Suprapubic skin (tissue), 4 donors: ENCODE measurements at places on chromosomes 2 and 18.

- peaks cover 22% of the 10 kb centered on the region for H3K4me1 ChIP-seq
- no peaks in the 10 kb centered on the region for H3K36me3 ChIP-seq
- DNase-seq: peak; percentile 65
- H3K4me3 ChIP-seq: no peak overlapping the region
- H3K27me3 ChIP-seq: peaks cover 2% of the 10 kb centered on the region
Measured at GRCh38 chr18:2898186-2898640, 51.4 kb downstream of the EMILIN2 start.

DNA sequence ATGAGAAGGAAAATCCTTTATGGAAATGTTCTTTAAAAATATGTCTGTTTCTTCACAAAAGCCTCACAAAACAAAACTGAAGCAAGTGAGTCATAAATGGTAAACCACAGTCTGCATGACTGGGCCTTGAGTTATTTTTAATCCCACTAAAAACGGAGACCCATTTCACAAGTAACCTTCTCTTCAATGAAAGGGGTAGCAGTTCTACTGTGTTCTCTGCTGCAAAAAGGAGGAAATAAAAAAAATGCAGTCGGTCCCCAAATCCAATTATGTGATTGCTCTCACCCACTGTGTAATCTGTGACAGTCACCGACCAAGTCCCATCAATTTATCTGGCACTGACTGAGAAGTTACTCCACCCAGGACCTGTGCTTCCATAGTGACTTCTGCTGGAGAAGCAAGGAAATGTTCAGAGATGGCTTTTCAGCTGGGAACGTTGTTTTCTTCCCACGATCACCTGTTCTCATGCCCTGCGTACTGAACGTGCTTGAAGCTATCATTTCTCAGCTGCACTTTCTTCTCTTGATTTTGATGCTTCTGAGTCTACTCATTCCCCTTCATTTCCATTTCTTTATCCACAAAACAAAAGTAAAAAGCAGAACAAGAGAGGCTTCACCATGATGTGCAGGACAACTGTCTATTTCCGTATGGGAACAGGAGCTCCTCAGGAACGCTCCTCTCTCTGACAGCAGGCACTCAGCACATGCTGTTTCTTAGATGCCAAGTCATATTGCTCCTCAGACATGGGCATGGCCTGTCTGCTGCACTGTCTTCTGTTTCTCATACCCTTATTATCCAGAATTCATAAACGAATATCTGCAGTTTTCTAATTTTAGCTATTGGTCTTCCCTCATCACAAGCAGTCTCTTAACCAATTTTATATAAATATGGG, 80.0 kb upstream of the TMEM200C start:
- no peak overlapping the region for H3K27ac ChIP-seq
- no peak for DNase-seq
- H3K27me3 ChIP-seq: no peaks in the 10 kb centered on the region
- H3K36me3 ChIP-seq: no peaks in the 10 kb centered on the region
- H3K4me1 ChIP-seq: peaks cover 3% of the 10 kb centered on the region
- no peak overlapping the region for H3K4me3 ChIP-seq

- H3K36me3 ChIP-seq: no peaks in the 10 kb centered on the region
- no peaks in the 10 kb centered on the region for H3K4me1 ChIP-seq
- no peak overlapping the region for H3K4me3 ChIP-seq
- H3K27me3 ChIP-seq: no peaks in the 10 kb centered on the region
- no peak overlapping the region for H3K27ac ChIP-seq
Measured at GRCh38 chr2:174745142-174745541, 19.1 kb downstream of the CHRNA1 start.

- peak; percentile 90 for DNase-seq
- no peaks in the 10 kb centered on the region for H3K27me3 ChIP-seq
- peaks cover 34% of the 10 kb centered on the region for H3K4me1 ChIP-seq
- H3K27ac ChIP-seq: peak overlapping the region; percentile 80
- peak overlapping the region; percentile 19 for H3K4me3 ChIP-seq
Measured at GRCh38 chr2:217858519-217859491, 144.0 kb downstream of the TNS1 start.

DNA sequence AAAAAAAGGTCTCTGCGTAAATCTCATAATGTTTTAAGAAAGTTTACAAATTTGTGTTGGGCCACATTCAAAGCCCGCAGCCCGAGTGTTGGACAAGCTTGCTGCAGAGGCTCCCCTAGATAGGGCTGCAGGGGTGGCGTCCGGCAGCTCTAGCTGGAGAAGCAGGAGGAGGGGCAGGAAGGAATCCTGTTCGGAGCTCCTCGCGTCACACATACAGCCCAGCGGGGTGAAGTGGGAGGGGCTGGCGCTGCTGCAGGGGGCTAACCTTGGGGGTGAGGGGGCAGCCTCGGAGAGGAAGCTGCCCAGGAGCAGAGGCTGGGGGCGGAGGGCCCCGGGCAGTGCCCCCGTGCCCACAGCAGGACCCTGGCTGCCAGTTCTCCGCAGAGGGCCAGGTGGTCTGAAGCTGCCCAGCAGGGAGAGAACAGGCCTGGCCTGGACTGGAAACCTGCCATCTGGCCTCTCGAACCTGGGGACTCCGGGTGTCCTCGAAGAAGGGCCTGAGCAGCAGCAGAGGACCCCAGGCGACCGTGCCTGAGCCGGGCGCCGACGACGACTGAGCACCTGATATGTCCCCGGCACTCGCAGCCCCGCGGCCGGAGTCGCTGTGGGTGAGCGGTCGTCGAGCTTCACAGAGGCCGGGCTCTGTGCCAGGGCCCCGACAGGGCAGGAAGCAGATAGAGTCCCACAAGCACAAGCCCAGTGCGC, 2.6 kb upstream of the GPR35 start:
- H3K27me3 ChIP-seq: no peaks in the 10 kb centered on the region
- H3K27ac ChIP-seq: no peak overlapping the region
- peak; percentile 75 for DNase-seq

GRCh38 chr18:61400716-61401115, 67.5 kb downstream of the CDH20 start:
- no peaks in the 10 kb centered on the region for H3K36me3 ChIP-seq
- DNase-seq: no peak
- peaks cover 3% of the 10 kb centered on the region for H3K4me1 ChIP-seq
- H3K4me3 ChIP-seq: no peak overlapping the region
- no peaks in the 10 kb centered on the region for H3K27me3 ChIP-seq

GRCh38 chr2:149075105-149075504, 36.6 kb downstream of the LYPD6B start:
- DNase-seq: no peak
- no peak overlapping the region for H3K27ac ChIP-seq
- no peak overlapping the region for H3K4me3 ChIP-seq
- no peaks in the 10 kb centered on the region for H3K27me3 ChIP-seq
- H3K36me3 ChIP-seq: no peaks in the 10 kb centered on the region

- no peaks in the 10 kb centered on the region for H3K36me3 ChIP-seq
- H3K27me3 ChIP-seq: no peaks in the 10 kb centered on the region
- H3K4me3 ChIP-seq: no peak overlapping the region
- no peak for DNase-seq
Measured at GRCh38 chr2:120820953-120821279, 85.2 kb downstream of the GLI2 start.

- H3K4me1 ChIP-seq: no peaks in the 10 kb centered on the region
- no peak overlapping the region for H3K4me3 ChIP-seq
Measured at GRCh38 chr2:169221745-169222369, 140.5 kb downstream of the LRP2 start.

- no peaks in the 10 kb centered on the region for H3K36me3 ChIP-seq
- no peaks in the 10 kb centered on the region for H3K4me1 ChIP-seq
- H3K4me3 ChIP-seq: no peak overlapping the region
- no peak overlapping the region for H3K27ac ChIP-seq
Measured at GRCh38 chr2:60268032-60268431, 285.4 kb downstream of the BCL11A start.

GRCh38 chr2:61436092-61436491, 34.8 kb downstream of the USP34 start:
- H3K27ac ChIP-seq: no peak overlapping the region
- no peak overlapping the region for H3K4me3 ChIP-seq
- no peak for DNase-seq
- peaks cover 32% of the 10 kb centered on the region for H3K4me1 ChIP-seq

DNA sequence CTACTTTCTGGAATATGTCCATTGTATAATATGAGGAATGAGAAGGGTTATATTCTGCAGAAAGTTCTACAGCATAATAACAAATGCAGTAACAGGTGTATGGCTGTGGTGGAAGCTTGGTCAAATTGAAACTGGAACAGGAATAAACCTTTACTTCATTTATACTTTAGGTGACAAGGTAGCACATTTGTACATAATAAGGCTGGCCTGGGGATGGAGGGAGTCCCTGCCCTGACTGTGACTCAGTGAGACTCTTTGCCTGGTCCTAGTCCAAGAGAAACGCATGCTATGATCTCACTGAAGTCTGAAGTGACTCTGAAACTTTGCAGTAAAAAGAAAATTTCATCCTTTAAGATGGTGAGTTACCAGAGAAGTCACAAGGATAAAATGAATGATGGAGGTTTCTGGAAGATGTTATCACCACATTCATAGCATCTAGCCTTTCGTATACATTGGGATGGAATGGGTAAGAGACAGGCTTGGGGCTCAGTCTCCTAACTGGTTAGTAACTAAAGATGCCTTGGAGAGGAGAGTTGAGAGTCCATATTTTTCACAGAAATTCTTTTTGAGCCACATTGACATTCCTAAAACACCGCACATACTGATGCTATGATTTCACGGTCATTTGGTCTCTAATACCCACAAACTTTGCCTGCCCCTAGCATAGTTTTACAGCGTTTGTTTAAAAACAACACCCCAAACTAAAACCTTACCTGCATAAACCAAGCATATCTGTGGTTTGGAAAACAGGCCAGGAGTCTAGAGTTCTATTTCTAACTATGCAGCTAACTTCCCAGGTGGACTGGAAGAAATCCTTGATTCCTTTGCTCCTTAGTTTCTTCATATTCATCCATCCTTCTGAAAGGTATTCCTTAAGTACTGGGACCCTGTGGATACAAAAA, 42.4 kb upstream of the NABP1 start:
- H3K4me3 ChIP-seq: no peak overlapping the region
- no peaks in the 10 kb centered on the region for H3K36me3 ChIP-seq
- peaks cover 30% of the 10 kb centered on the region for H3K4me1 ChIP-seq
- no peak for DNase-seq

GRCh38 chr2:233009661-233010060, 3.4 kb downstream of the NGEF start:
- DNase-seq: no peak
- H3K4me1 ChIP-seq: no peaks in the 10 kb centered on the region
- H3K27ac ChIP-seq: no peak overlapping the region
- H3K36me3 ChIP-seq: no peaks in the 10 kb centered on the region
- no peaks in the 10 kb centered on the region for H3K27me3 ChIP-seq

DNA sequence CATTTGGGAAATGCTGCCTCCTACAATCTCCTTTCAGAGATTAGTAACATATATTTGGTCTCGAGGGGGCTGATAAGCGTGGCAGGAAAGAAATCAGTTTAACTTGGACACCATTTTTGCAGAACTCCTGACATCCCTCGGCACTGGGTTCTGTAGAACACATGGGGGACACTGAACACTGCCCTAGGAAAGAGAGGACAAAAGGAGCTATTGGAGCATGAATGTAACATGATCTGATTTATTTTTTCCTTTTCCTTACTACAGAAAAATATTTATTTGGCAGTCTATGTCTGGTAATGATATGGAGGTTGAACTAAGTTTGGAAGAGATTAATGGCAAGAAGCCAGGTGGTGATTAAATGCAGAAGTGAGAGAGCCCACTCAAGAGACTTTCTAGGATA, 153.8 kb downstream of the AFF3 start:
- DNase-seq: no peak
- H3K27ac ChIP-seq: no peak overlapping the region
- H3K36me3 ChIP-seq: no peaks in the 10 kb centered on the region
- H3K4me1 ChIP-seq: no peaks in the 10 kb centered on the region

DNA sequence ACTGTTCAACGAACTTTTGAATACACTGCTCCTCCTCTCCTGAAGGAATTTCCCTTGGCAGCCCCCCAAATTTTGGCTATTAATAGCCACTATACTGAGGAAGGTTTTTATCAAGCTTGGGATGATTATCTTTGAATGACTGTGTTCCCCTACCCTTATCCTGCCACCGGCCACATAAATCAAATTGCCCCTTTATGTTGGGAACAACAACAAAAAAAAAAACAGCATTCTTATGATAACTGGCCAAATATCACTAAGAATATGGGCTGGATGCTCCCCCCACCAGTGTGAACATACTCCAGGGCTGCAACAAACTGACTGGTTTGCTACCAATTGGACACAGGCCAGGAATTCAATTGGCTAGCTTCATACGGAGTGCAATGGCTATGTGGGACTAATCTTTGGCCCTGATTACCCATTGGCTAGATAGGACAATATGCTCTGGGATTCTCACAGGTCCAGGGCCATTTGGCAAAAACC, 20.6 kb downstream of the DUSP11 start:
- peaks cover 82% of the 10 kb centered on the region for H3K36me3 ChIP-seq
- H3K4me3 ChIP-seq: no peak overlapping the region
- peaks cover 2% of the 10 kb centered on the region for H3K4me1 ChIP-seq
- no peak for DNase-seq
- no peak overlapping the region for H3K27ac ChIP-seq

DNA sequence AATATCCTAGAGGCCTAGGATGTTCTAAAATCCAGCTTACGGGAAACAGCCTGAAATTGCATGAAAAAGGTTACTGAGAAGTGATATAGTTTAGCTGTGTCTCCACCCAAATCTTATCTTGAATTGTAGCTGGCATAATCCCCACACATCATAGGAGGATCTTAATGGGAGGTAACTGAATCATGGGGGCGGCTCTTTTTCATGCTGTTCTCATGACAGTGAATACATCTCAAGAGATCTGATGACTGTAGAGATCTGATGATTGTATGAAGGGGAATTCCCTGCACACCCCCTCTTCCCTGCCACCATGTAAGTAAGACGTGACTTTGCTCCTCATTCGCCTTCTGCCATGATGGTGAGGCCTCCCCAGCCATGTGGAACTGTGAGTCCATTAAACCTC, 385.6 kb upstream of the ID2 start:
- DNase-seq: no peak
- no peak overlapping the region for H3K4me3 ChIP-seq
- H3K4me1 ChIP-seq: no peaks in the 10 kb centered on the region
- H3K36me3 ChIP-seq: no peaks in the 10 kb centered on the region

DNA sequence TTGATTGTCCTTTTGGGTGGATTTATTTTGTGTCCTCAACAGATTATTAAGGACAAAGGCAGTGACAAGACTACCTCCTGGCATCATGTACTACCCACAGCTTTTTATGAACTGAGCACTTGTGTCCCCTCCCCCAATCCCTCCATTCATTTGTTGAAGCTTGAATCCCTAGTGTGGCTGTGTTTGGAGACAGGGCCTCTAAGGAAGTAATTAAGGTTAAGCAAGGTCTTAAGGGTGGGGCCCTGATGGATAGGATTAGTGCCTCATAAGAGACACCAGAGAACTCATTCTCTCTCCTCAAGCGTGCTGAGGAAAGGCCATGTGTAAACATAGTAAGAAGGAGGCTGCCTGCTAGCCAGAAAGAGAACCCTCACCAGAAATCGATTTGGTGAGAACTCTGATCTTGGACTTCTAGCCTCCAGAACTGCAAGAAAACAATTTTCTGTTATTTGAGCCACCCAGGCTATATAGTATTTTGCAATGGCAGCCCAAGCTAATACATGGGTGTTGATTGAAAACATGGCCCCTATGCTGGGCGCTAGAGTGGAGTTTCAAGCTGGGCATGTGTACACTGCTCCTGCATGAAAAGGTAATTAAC, 3.4 kb upstream of the MAP4K4 start:
- H3K4me3 ChIP-seq: no peak overlapping the region
- no peaks in the 10 kb centered on the region for H3K36me3 ChIP-seq
- no peaks in the 10 kb centered on the region for H3K27me3 ChIP-seq
- DNase-seq: no peak
- H3K4me1 ChIP-seq: peaks cover 15% of the 10 kb centered on the region

- H3K36me3 ChIP-seq: no peaks in the 10 kb centered on the region
- no peaks in the 10 kb centered on the region for H3K4me1 ChIP-seq
- no peak for DNase-seq
- no peaks in the 10 kb centered on the region for H3K27me3 ChIP-seq
- H3K27ac ChIP-seq: no peak overlapping the region
Measured at GRCh38 chr18:45680066-45680690, 43.8 kb upstream of the SLC14A1 start.
